ENCODE measurements at places on chromosomes 7 and 10. TPM values are rescaled to one million over a fixed set of nuclear protein-coding genes. Genes with fewer than 3 reads are reported as not detected.

The OTUD1 gene
- total RNA-seq: 5.9 TPM

The TSPAN33 gene
- total RNA-seq: 29.3 TPM

The TMEM26 gene
- total RNA-seq: 5.5 TPM

The OR2A12 gene
- not detected for total RNA-seq

The SAMD9L gene
- 4.2 TPM for total RNA-seq

The SPDYE2B gene
- total RNA-seq: not detected

The SFTPA1 gene
- total RNA-seq: not detected

The DOCK4 gene
- total RNA-seq: 16.9 TPM

The AZGP1 gene
- 952 TPM for total RNA-seq

The SOSTDC1 gene
- total RNA-seq: 0.56 TPM

The ACTA2 gene
- total RNA-seq: 182 TPM

The MAP3K8 gene
- total RNA-seq: 11.4 TPM

The MEST gene
- total RNA-seq: 42.4 TPM

The EN2 gene
- under 0.01 TPM for total RNA-seq

The BTAF1 gene
- total RNA-seq: 26.8 TPM

The WDR91 gene
- 11.8 TPM for total RNA-seq

The TNS3 gene
- 100 TPM for total RNA-seq

The TMEM229A gene
- 0.23 TPM for total RNA-seq

The RELN gene
- 69.8 TPM for total RNA-seq

The CPA2 gene
- not detected for total RNA-seq

The EPDR1 gene
- 8.8 TPM for total RNA-seq

Measured in liver (tissue), 10 donors.